ENCODE measurements at places on chromosomes 12 and 14.

GRCh38 chr12:47828976-47829482 is 9.3 kb upstream of the HDAC7 start:
- no peak for DNase-seq

DNA sequence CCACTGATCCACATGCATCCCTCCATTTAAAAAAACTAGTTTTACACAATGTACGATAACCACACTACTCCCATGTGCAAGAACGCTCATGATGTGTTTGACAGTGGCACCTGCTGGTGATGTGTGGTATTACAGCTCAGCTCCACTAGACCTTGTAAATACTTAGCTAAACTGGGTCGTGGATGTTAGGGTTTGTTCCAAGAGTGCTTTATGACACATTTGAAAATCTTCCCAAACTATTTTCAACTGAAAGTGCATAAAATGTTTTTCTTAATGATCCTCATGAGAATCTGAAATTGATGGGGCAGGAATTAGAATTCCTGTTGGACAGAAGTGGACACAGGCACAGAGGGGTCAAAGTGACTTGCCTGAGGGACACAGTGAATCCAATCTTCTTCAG is 99.2 kb downstream of the SCARB1 start:
- DNase-seq = no peak

DNA sequence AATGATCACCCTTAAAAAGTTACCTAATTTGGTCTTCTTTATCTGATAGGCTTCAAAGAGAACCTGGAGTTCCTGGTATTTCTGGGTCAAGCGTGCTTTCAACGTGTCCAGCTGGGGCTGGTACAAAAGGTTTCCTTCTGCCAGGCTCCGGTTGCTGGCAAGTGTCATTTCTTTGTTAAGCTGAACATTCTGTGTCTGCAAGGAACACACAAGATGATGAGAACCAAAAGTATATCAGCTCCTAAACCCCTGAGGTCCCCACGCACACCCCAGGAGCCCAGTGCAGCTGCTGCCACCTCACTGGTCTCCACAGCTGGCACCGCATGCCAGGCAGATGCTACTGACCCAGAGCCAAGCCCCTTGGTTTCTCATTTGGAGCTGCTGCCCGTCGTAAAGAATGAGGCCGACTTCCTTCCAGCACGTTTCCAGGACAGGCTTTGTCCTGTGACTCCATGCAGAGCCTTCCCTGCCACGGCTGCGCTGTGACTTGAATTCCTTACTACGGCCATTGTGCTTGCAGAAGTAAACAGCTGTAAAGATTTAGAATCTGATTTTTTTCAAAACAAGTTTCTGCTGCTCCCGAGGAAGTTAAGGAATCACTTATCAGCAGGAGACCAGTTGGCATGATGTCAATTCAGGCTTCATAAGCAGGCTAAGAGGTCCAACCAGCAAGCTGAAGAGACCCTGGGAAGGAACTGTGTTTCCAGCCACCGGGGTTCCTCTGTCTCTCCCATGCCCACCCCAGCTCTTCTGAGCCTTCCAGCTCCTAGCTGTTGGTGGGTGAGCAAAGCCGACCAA is 24.9 kb downstream of the VPS37B start:
- no peak for DNase-seq

DNA sequence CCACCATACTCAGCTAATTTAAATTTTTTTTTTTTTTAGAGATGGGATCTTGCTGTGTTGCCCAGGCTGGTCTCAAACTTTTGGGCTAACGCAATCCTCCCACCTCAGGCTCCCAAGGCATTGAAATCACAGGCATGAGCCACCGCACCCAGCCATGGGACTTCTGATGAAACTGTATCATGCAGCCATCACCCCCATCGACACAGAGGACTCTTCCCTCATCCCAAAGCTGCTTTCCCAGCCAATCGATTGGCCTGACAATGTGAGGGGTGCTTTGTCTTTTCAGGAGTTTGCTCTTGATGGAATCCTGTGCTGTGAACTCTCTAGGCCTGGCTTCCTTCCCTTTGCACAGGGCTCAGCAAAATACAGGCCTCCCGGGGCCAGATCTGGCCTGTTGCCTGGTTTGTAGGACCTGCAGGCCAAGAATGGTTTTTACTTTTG is 59.6 kb upstream of the NCOR2 start:
- DNase-seq = no peak
